ENCODE measurements at places on chromosomes 7 and 10.

GRCh38 chr10:6995831-6996230, 415.0 kb downstream of the SFMBT2 start:
- no peak for DNase-seq

DNA sequence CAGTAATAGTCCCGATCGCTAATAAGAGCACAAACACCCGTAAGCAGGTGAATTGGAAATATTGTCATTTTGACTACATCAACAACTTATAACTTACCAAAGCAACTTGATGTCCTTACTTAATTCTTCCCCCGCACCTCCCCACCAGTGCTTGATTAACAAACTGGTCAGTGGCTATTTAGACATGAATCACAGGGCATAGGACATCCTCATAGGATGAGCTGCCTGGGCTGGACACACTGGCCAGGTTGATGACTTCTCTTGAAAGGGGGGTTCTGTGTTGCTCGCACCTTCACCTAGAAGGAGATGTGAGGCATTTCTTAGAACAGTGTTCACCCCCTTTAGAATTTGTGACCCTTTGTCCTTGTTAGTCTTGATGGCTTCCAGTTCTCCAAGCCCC, 163.2 kb downstream of the TCF7L2 start:
- DNase-seq, result no peak

- no peak for DNase-seq
Observed at GRCh38 chr10:43775384-43775783, 126.7 kb upstream of the ZNF32 start.

DNA sequence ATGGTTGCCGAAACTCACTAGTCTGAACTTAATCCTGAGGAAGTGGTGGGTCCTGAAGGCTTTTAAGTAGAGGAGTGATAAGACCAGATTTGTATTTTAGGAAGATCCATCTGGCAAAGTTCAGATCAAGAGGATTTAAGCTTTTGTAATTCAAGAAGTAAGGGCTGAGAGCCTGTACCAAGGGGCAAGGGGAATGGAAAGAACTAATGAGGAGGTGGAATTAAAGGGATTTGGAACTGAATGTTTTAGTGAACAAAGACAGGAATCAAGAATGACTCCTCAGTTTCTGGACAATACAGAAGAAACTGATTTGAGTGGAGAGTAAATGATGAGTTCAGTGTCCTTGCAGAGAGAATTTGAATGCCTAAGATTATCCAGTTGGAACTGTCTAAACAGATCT, 249.0 kb downstream of the C7orf25 start:
- DNase-seq, result no peak

DNA sequence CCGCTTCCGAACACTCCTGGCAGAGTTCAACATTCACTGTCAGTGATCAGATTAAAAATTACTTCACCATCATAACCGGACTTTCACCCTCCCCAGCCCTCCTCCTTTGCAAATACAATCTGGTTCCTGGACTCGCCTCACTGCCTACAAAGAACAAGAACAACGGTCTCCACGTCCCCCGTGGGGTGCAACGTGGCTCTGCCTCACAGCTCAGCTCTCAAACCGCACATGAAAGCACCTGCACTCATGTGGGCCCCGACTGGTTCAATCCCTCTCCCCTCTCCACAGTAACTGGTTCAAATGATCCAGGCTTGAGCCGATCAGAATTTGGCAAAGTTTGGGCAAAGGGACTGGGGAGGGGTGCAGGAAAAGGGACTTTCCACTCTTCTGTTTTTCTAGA, 21.0 kb downstream of the ASB13 start:
- no peak for DNase-seq

- no peak for DNase-seq
Observed at GRCh38 chr7:46080595-46081159, 159.6 kb upstream of the IGFBP3 start.

- no peak for DNase-seq
Observed at GRCh38 chr7:43697690-43698089, 31.6 kb downstream of the COA1 start.

DNA sequence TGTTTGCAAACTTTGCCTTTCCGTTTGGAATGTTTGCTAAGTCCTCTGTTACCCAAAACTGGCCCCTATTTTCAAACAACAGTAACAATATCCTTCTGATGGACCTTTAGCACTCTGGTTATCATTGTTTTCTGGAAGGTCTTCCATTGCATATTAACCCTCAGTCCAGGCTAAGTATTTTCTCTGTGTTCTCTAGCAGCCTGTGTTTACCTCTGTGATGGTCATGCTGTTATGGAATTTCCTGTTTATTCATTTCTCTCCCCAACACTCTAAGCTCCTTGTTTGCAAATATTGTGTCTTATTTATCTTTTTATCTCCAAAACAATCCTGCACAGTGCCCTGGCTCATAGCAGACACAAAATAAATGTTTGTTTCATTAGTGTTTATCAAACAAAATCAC, 560.3 kb downstream of the ATRNL1 start:
- no peak for DNase-seq

DNA sequence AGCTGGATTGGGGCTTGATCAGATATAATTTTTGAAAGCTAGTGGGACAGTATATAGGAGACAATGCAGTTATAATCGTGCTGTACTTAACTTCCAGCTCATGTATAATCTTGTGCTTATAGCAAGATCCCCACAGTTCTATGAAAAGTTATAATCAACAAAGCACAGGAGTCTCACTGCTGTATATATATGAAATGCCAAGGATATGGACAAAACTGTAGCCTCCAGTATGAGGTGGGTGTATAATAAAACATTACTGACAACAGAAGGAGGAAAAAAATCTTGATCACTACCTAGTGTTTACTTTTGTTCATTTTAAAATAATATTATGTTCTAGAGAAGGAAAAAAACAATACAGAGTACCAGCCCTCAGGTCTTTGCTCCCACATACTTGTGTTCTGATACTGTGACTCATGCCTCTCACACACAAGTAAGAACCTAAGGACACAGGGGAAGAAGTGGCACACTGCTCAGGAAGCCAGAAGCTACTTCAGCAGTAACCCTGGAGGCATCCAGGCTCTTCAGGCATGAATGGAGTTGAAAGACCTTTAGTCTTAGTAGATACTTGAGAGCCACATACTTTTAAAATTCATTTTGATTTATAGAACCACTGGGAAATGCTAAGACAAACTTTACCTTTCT, 265.7 kb upstream of the IMMP2L start:
- DNase-seq, result no peak

GRCh38 chr7:100413889-100414288, 14.6 kb downstream of the ZCWPW1 start:
- no peak for DNase-seq

- no peak for DNase-seq
Observed at GRCh38 chr10:122044713-122045112, 55.8 kb downstream of the TACC2 start.

DNA sequence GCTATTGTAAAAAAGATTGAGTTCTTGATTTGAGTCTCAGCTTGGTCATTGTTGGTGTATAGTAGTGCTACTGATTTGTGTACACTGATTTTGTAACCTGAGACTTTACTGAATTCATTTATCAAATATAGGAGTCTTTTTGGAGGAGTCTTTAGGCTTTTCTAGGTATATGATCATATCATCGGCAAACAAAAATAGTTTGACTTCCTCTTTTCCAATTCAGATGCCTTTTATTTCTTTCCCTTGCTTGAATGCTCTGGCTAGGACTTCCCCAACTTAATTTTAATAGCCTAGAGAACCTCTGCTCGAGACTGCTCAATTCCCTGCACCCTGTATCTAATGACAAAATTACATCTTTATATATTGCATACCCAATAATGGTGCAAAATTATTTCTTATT, 154.4 kb downstream of the CCDC7 start:
- DNase-seq, result no peak

GRCh38 chr7:4216016-4216415, 466.1 kb upstream of the FOXK1 start:
- no peak for DNase-seq
